ENCODE measurements at places on chromosomes 11 and 22. TPM values are rescaled to one million over a fixed set of nuclear protein-coding genes. Genes with fewer than 3 reads are reported as not detected.

Gene NPAS4
- not detected for total RNA-seq

Gene ASCC2
- 90.2 TPM for total RNA-seq

DNA sequence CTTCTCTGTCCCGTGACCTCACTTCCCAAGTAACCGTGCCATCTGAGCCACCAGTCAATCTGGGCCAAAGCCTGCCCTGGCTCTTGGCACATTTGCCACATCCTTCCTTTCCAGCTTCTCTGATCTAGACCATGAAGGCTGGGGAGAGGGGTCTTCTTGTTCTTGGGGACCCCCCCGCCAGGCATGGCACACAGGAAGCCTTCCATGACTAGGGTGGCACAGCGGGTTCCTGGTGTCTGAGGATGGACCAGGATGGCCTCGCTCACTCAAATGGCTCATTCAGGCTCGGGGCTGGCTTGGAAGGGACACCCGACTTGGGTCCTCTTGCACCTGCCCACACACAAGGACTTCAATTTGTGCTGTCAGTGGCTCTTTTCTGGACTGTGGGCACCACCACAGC, 121.3 kb downstream of the BCR start:
- no peaks in the 10 kb centered on the region for H3K4me1 ChIP-seq
- H3K27ac ChIP-seq: no peak overlapping the region
- H3K36me3 ChIP-seq: peaks cover 84% of the 10 kb centered on the region
- H3K4me3 ChIP-seq: no peak overlapping the region

- no peaks in the 10 kb centered on the region for H3K27me3 ChIP-seq
- no peak overlapping the region for H3K4me3 ChIP-seq
- H3K27ac ChIP-seq: no peak overlapping the region
- DNase-seq: no peak
- peaks cover 13% of the 10 kb centered on the region for H3K4me1 ChIP-seq
Observed at GRCh38 chr22:21940521-21940920, 12.1 kb downstream of the PPM1F start.

GRCh38 chr11:46611526-46612304, 5.3 kb downstream of the HARBI1 start:
- H3K4me3 ChIP-seq: no peak overlapping the region
- no peaks in the 10 kb centered on the region for H3K27me3 ChIP-seq
- no peaks in the 10 kb centered on the region for H3K36me3 ChIP-seq
- no peak for DNase-seq
- no peak overlapping the region for H3K27ac ChIP-seq
- peaks cover 12% of the 10 kb centered on the region for H3K4me1 ChIP-seq

Gene BCO2
- 1.5 TPM for total RNA-seq

DNA sequence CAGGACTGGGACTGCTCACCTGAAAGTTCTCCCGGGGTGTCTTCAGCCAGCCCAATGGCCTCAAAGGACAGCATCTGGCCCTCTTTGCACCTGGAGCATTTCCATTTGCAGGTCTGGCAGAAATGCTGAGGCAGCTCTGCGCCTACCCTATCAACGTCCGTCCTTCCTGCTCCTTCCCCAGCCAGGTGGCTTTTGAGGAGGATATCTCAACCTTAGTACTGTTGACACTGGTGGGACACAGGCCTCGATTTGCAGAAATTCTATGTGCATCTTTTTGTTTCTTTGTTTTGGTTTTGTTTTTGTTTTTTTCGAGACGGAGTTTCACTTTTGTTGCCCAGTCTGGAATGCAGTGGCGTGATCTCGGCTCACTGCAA, 5.0 kb downstream of the MOGAT2 start:
- H3K4me1 ChIP-seq: no peaks in the 10 kb centered on the region
- H3K36me3 ChIP-seq: no peaks in the 10 kb centered on the region
- no peak for DNase-seq
- H3K27ac ChIP-seq: no peak overlapping the region

Gene NPTXR
- total RNA-seq: 10.5 TPM

All from naive thymus-derived CD4-positive, alpha-beta T cell (primary cell).